ENCODE measurements at places on chromosomes 1 and 21.
A peak's percentile ranks its signal among the peaks of the same experiment; 100 is the strongest.

DNA sequence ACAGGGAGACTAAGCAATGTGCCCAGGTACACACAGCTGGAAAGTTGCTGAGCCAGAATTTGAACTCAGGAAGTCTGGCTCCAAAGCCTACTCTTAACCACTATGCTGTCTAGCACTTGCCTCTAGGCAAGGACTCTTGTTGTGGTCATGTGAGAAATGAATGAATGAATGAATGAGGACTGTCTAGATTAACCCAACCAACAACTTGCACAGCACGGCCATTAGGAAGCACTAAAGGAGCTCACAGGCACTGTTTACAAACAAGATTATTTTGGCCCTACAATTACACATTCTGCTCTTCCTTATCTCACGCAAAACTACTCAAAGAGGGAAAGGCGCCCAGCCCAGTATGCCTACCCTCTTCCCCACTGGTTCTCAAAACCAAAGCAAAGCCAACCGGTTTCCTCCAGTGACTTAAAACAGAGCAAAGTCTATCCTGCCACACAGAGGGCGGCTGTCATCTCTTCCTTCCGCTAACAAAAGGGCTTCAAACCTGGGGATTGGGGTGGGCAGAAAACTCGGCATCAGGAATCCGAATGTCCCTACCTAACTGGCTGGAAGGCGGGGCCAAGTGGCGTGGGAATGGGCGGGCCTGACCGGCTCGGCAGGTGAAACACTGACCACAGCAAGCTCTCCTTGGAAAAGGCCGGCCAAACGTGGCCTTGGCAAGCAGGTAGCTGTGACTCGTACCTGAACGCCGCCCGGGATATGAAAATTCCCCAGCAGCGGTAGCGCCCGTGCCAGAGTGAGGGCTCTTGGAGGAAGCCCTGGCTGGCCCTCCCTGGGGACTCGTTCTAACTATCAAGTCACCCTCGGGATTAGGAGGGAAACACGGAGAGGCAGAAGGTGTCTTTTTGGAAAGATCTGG, 948 bp downstream of the STK40 start:
- DNase-seq, result peak; percentile 85

DNA sequence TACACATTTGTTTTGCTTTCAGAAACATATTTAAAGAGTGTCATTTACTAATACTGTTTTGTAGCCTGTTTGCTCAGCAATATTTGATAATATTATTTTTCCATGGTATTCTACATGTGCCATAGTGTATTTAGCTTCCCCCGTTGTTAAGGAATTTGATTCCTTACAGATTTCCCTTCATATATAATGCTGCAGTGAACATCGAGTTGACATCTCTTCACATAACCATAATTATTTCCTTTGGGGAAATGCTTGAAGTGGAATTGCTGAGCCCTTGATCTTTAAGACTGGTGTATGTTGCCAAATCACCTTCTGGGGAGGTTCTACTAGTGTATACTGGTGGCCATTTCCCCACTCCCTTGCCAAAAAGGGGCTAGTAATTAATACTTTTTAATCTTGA, 42.6 kb downstream of the FAM163A start:
- DNase-seq, result no peak

GRCh38 chr1:237927198-237927597, 36.5 kb upstream of the ZP4 start:
- no peak for DNase-seq

DNA sequence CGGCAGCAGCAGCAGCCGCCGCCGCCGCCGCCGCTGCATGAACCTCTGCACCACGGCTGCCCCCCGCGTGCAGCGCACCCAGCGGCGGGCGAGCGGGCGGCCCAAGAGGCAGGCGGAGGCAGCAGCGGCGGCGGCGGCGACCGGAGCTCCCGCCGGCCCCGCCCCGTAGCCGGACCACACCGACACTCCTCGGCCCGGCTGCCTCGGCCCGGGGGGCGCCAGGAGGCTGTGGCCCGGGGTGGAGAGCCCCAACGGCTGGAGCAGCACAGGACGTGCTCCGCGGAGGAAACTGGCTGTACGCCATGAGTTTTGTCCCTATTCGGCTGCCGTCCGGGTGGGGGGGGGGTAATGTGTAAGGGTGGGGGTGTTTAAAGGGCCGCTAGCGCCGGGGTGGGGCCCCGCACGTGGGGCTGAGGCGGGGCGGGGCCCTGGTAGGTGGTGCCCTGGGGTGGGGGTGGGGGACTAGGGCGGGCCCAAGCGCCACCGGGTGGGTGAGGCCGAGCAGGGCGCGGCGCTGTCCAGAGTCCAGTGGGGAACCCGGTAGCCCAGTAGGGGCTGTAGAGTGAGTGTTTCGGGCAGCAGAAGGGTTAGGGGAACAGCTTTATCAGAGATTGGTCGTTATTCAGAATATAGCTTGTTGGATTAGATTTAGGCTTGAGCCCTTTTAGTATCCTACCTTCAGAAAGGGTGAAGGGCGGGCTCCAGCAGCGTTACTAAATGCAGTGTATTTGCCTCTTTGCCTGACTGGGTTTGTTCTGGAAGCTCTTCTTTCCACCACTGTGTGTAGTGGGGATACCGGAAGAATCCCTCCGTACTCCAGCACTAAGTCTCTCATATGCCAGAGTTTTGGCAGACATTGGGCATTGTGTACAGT, at the start of gene FAM78B:
Gene FAM78B (minus strand): TSS at position 304 of the 874 bp plus-strand sequence. CDS start 753 bp downstream, outside the sequence.
- DNase-seq, result peak; percentile 84

GRCh38 chr1:160951443-160952128, 3.0 kb downstream of the ITLN2 start:
- DNase-seq, result no peak

GRCh38 chr21:22352088-22352487, 1353.9 kb downstream of the NCAM2 start:
- no peak for DNase-seq

GRCh38 chr1:227042292-227042691, 102.2 kb downstream of the COQ8A start:
- no peak for DNase-seq

GRCh38 chr1:89548122-89548857, 23.7 kb downstream of the LRRC8B start:
- DNase-seq, result no peak
